ENCODE measurements at places on chromosomes 2 and 18.
A peak's percentile ranks its signal among the peaks of the same experiment; 100 is the strongest.

GRCh38 chr2:80153151-80153550 is 151.4 kb downstream of the LRRTM1 start:
- DNase-seq = no peak

GRCh38 chr2:160970052-160970965 is 189.9 kb upstream of the TANK start:
- peak; percentile 13 for DNase-seq

DNA sequence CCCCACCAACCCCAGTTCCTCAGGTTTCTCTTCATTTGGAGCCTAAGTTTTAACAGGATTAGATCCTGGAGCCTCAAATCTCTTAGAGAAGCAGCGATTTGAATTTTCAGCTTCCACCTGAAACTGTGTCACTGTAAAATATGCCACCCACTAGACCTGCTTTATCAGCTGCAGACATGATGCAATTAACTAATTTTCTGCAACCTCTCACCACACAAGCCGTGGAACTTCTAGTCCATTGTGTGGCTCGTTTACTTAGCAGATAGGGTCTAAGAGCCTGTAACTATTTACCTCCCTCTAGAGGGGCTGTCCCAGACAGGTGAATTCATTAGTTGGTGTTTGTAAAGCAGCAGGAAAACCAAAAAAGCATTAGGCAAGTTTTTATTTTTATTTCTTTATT is 31.6 kb upstream of the FZD5 start:
- DNase-seq = no peak

GRCh38 chr2:150110548-150110947 is 376.9 kb downstream of the RND3 start:
- DNase-seq = no peak

All from CD4-positive, alpha-beta T cell treated with Interleukin-21 for 1 hour (primary cell).